ENCODE measurements at places on chromosomes 11 and 22.

GRCh38 chr22:38335077-38335476 is 17.8 kb upstream of the CSNK1E start:
- H3K4me1 ChIP-seq: peaks cover 7% of the 10 kb centered on the region
- H3K27me3 ChIP-seq: peaks cover 9% of the 10 kb centered on the region
- H3K36me3 ChIP-seq: no peaks in the 10 kb centered on the region
- DNase-seq: no peak
- no peak overlapping the region for H3K27ac ChIP-seq

DNA sequence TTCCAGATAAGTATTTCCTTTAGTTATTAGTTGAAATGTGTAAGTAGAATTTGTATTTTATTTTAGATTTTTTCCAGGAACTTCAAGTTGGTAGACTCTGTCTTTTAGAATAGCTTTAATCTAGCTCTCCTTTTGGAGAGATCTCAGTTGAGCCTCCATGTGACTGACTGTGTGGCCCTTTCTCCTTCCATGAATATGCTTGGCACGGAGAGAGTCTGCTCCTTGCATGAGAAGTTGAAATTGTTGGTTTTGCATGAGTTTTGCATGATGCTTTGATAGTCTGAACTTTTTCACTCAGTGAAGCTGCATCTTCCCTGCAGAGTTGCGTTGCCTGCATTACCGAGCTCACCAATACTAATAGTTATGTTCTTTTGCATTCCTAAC is 32.8 kb upstream of the CTTN start:
- no peaks in the 10 kb centered on the region for H3K4me1 ChIP-seq
- H3K27ac ChIP-seq: no peak overlapping the region
- no peak overlapping the region for H3K4me3 ChIP-seq
- peaks cover 39% of the 10 kb centered on the region for H3K36me3 ChIP-seq
- no peaks in the 10 kb centered on the region for H3K27me3 ChIP-seq

- H3K4me3 ChIP-seq: no peak overlapping the region
- H3K4me1 ChIP-seq: peaks cover 10% of the 10 kb centered on the region
- peaks cover 6% of the 10 kb centered on the region for H3K27me3 ChIP-seq
- no peaks in the 10 kb centered on the region for H3K36me3 ChIP-seq
- no peak for DNase-seq
Measured at GRCh38 chr11:131665344-131665968, 295.0 kb downstream of the NTM start.

DNA sequence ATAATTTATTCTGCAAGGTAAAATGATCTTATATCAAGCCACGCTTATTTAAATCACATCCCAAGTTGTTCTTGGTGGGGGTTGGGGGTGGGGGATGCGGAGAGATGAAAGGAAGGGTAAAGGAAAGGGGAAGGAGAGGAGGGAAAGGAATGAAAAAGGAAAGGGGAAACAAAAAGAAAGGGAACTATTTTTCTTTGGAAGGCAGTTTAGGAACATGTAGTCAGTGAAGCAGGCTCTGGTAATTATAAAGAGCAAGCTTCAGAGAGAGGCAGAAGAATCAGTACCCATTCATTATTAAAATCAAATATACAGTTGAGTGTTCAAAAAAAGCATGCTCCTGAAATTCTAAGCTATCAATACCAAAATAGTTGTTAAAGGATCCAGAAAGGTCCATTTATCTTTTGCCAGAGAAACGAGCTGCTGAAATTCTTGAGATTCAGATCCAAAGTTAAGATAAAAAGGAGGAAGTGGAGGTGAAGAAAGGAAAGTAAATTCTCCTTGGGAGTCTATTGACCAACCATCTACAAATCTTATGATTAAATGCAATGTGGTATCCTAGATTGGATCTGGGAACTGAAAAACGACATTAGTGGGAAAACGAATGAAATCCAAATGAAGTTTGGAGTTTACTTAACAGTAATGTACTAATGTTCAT is 107.4 kb downstream of the SGSM3 start:
- DNase-seq: no peak
- no peaks in the 10 kb centered on the region for H3K4me1 ChIP-seq
- H3K4me3 ChIP-seq: no peak overlapping the region
- H3K36me3 ChIP-seq: no peaks in the 10 kb centered on the region
- no peak overlapping the region for H3K27ac ChIP-seq
- no peaks in the 10 kb centered on the region for H3K27me3 ChIP-seq

GRCh38 chr11:13334034-13334786 is 56.6 kb downstream of the BMAL1 start:
- no peak overlapping the region for H3K27ac ChIP-seq
- H3K36me3 ChIP-seq: no peaks in the 10 kb centered on the region
- no peak for DNase-seq
- no peaks in the 10 kb centered on the region for H3K27me3 ChIP-seq
- H3K4me3 ChIP-seq: no peak overlapping the region
- peaks cover 6% of the 10 kb centered on the region for H3K4me1 ChIP-seq

- H3K36me3 ChIP-seq: no peaks in the 10 kb centered on the region
- no peaks in the 10 kb centered on the region for H3K4me1 ChIP-seq
- no peak overlapping the region for H3K4me3 ChIP-seq
- no peaks in the 10 kb centered on the region for H3K27me3 ChIP-seq
- no peak overlapping the region for H3K27ac ChIP-seq
- no peak for DNase-seq
Measured at GRCh38 chr11:104565583-104565961, 332.7 kb downstream of the CASP12 start.

DNA sequence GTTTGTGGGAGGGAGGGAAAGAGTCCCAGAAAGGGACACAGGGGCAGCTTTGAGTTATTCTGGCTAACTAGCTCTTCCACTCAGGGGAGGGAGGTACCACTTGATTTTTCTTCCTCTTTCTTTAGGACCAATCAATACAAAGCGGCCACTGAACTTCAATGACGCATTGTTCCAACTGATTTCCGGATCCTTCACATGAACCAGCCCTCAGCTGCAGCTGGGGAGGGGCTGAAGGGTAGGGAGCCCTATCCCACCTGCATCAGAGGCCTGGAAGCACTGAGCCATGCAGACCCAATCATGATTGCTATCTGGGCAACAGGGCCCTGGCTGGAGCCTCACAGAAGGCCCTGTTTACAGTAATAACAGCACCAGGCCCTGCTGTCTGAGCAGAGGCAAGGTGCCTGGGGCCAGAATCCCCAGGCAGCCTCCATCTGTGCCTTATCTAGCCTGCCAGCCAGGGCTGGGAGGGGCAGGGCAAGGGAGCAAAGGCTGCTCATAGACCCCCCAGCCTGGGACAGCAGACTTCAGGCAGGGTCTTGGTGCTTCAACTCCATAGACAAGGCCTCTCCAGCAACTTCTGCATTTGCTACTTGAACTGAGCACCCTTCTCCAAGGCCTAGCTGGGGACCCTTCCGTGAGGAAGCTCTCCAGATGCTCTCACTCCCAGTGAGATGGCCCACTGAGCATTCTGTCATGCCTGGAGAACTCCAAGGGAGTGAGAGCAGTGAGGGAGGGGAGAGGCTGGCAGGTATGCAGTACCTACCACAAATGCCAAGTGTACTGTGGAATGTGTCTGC is 22.5 kb downstream of the CLPB start:
- no peaks in the 10 kb centered on the region for H3K27me3 ChIP-seq
- H3K4me3 ChIP-seq: no peak overlapping the region
- peaks cover 15% of the 10 kb centered on the region for H3K4me1 ChIP-seq
- no peaks in the 10 kb centered on the region for H3K36me3 ChIP-seq
- DNase-seq: peak; percentile 71
- H3K27ac ChIP-seq: peak overlapping the region; percentile 37

- no peak overlapping the region for H3K4me3 ChIP-seq
- no peak for DNase-seq
- H3K27me3 ChIP-seq: no peaks in the 10 kb centered on the region
Measured at GRCh38 chr22:22933807-22934542, 46.4 kb downstream of the IGLL5 start.

GRCh38 chr11:133263332-133263731 is 269.0 kb downstream of the OPCML start:
- no peak overlapping the region for H3K27ac ChIP-seq
- no peak overlapping the region for H3K4me3 ChIP-seq
- no peak for DNase-seq
- no peaks in the 10 kb centered on the region for H3K4me1 ChIP-seq
- no peaks in the 10 kb centered on the region for H3K27me3 ChIP-seq
- H3K36me3 ChIP-seq: no peaks in the 10 kb centered on the region

GRCh38 chr22:17369439-17370025 is at the start of gene CECR2:
CECR2 (plus strand) TSS chr22:17369460; CDS start chr22:17369784, 324 bp downstream.
- no peaks in the 10 kb centered on the region for H3K36me3 ChIP-seq
- peak within 1 kb of the TSS; percentile 84 for H3K4me3 ChIP-seq
- peaks cover 17% of the 10 kb centered on the region for H3K4me1 ChIP-seq
- H3K27ac ChIP-seq: peak within 1 kb of the TSS; percentile 97
- peak; percentile 65 for DNase-seq

GRCh38 chr11:7257724-7258123 is 6.0 kb downstream of the SYT9 start:
- H3K4me3 ChIP-seq: no peak overlapping the region
- DNase-seq: no peak
- H3K36me3 ChIP-seq: no peaks in the 10 kb centered on the region
- peaks cover 16% of the 10 kb centered on the region for H3K27me3 ChIP-seq

GRCh38 chr11:125397421-125397820 is 98.6 kb downstream of the FEZ1 start:
- peaks cover 39% of the 10 kb centered on the region for H3K36me3 ChIP-seq
- H3K4me1 ChIP-seq: peaks cover 33% of the 10 kb centered on the region
- no peak overlapping the region for H3K4me3 ChIP-seq
- H3K27ac ChIP-seq: peak overlapping the region; percentile 4
- H3K27me3 ChIP-seq: no peaks in the 10 kb centered on the region

GRCh38 chr11:2271327-2272227 is 1.2 kb upstream of the ASCL2 start:
- H3K4me1 ChIP-seq: peaks cover 21% of the 10 kb centered on the region
- H3K36me3 ChIP-seq: no peaks in the 10 kb centered on the region
- H3K27me3 ChIP-seq: peaks cover 80% of the 10 kb centered on the region
- no peak for DNase-seq
- H3K27ac ChIP-seq: no peak overlapping the region

DNA sequence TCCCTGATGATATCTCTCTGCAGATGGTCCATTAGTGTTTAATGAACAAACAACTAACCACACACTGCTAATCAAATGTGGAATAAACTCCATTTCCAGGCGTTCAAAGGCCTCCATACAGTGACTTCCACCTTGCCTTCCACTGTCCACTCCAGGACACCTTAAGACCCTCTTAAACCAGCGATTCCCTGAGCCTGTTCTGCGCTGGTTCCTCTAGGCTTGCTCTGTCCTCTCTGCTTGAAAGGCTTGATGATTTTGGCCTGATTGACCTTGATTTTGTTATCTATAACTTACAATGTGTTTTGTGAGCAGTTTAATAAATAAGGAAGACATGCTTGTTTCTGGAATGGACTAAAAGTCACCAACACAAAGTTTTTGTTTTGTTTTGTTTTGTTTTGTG is 12.0 kb downstream of the OVCH2 start:
- H3K27ac ChIP-seq: no peak overlapping the region
- H3K36me3 ChIP-seq: no peaks in the 10 kb centered on the region
- no peak for DNase-seq
- H3K27me3 ChIP-seq: peaks cover 2% of the 10 kb centered on the region

GRCh38 chr11:102573851-102574250 is 43.3 kb upstream of the MMP7 start:
- H3K4me1 ChIP-seq: no peaks in the 10 kb centered on the region
- H3K4me3 ChIP-seq: no peak overlapping the region
- no peaks in the 10 kb centered on the region for H3K27me3 ChIP-seq
- no peak overlapping the region for H3K27ac ChIP-seq
- no peaks in the 10 kb centered on the region for H3K36me3 ChIP-seq

DNA sequence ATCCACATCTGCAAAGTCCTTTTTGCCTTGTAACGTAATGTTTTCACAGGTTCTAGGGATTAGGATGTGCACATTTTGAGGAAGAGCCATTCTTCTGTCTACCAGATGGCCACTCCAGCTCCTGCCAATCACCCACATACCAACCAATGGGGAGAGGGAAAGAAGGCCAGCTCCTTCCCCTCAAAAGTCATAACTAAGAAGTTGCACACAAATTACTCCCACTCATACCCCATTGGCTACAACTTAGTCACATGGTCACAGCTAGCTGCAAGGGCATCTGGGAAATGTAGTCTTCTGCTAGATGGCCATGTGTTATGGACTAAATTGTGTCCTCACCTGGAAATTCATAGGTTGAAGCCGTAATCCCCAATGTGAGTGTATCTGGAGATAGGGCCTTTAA is 15.4 kb upstream of the MYOD1 start:
- peaks cover 42% of the 10 kb centered on the region for H3K4me1 ChIP-seq
- H3K27me3 ChIP-seq: no peaks in the 10 kb centered on the region
- no peak overlapping the region for H3K4me3 ChIP-seq

DNA sequence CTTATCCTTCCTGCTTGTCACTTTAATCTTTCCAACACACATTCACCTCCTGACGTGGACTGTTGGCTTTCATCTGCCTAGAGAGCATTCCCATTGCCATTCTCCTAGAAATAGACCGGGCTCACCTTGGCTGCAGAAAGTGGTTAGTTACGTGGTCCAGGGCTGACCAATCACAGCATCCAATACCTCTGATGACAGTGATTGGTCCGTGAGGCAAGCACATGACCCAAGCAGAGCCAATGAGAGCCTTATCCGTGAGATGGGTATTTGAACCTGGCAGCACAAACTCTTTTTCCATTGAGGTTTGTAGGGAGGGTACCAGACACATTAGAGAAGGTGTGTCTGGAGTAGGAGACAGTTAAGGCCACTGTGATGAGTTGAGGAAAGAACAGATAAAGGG is 85.8 kb downstream of the MIAT start:
- H3K4me1 ChIP-seq: no peaks in the 10 kb centered on the region
- no peak for DNase-seq
- H3K27ac ChIP-seq: no peak overlapping the region
- no peak overlapping the region for H3K4me3 ChIP-seq

- peaks cover 11% of the 10 kb centered on the region for H3K27me3 ChIP-seq
- H3K4me1 ChIP-seq: peaks cover 9% of the 10 kb centered on the region
- no peak for DNase-seq
Measured at GRCh38 chr11:2290351-2290841, 11.3 kb downstream of the C11orf21 start.

- peaks cover 2% of the 10 kb centered on the region for H3K27me3 ChIP-seq
- H3K36me3 ChIP-seq: no peaks in the 10 kb centered on the region
Measured at GRCh38 chr11:57571606-57572005, 4.1 kb upstream of the UBE2L6 start.

- no peak for DNase-seq
- no peak overlapping the region for H3K4me3 ChIP-seq
- no peaks in the 10 kb centered on the region for H3K36me3 ChIP-seq
- no peaks in the 10 kb centered on the region for H3K4me1 ChIP-seq
Measured at GRCh38 chr11:67530282-67530592, 7.0 kb upstream of the CABP2 start.

DNA sequence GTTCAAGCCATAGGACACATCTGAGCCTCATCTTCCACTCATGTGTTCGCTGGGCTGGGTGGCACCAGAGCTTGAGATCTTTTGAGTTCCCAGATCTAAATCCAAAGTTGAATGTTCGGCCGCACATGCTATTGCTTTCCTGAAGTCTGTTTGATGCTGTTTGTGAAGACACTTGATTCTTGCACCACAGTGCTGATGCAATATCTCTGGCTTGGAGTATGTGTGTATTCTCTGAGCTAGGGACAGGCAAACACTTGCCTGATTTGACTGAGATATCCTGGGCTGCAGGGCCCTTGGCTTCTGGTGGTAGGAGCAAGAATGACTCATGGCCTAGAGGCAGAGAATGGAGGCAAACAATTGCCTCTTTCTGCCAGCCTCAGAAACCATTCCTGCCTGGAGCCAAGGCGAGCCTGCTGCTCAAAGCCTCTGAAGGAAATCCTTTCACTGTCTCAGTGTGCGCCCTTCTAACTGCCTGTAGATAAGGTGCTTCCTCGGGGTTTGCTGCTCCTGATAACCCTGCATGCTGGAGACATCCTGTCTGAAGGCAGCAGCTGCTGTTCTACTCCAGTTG is 73.0 kb downstream of the CYB5R2 start:
- H3K27ac ChIP-seq: no peak overlapping the region
- H3K4me3 ChIP-seq: no peak overlapping the region
- H3K36me3 ChIP-seq: peaks cover 19% of the 10 kb centered on the region
- no peak for DNase-seq
- H3K27me3 ChIP-seq: peaks cover 2% of the 10 kb centered on the region
- no peaks in the 10 kb centered on the region for H3K4me1 ChIP-seq

Data from muscle of leg (tissue), 16 donors.